Activated CD4-positive, alpha-beta memory T cell treated with anti-CD3 and anti-CD28 coated beads, Interleukin-2, amount 10 ng/mL, durations not matched to agents 7 days and 5 days (primary cell): ENCODE measurements at places on chromosomes 12 and 14.
A peak's percentile ranks its signal among the peaks of the same experiment; 100 is the strongest.

DNA sequence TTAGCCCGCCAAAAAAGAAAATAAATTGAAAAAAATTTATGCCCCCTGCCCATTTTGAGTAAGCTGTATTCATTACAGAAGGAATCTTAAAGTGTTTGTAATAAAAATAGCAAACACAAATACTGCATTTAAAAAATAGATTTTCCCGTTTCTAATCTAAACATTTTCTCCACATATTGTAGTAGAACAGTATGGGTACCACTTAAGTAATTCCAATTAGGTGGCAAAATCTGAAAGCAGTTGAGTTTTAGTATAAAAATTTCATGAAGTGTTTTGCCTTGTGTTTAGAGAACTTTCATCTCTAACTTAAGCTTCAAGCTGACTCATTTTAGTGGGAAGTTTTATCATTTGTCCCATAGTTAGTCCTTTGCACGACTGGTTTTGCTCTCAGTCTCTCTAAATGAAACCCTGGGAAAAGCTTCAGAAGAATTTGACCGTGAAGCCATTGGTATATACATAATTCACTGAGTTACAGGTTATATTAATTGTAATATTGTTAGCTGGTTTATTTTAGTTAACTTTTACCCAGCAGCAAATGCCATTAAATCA lies 214.6 kb downstream of the ERC1 start:
- no peak for DNase-seq

- DNase-seq = no peak
Observed at GRCh38 chr12:80299976-80300375, 144.1 kb upstream of the PTPRQ start.

DNA sequence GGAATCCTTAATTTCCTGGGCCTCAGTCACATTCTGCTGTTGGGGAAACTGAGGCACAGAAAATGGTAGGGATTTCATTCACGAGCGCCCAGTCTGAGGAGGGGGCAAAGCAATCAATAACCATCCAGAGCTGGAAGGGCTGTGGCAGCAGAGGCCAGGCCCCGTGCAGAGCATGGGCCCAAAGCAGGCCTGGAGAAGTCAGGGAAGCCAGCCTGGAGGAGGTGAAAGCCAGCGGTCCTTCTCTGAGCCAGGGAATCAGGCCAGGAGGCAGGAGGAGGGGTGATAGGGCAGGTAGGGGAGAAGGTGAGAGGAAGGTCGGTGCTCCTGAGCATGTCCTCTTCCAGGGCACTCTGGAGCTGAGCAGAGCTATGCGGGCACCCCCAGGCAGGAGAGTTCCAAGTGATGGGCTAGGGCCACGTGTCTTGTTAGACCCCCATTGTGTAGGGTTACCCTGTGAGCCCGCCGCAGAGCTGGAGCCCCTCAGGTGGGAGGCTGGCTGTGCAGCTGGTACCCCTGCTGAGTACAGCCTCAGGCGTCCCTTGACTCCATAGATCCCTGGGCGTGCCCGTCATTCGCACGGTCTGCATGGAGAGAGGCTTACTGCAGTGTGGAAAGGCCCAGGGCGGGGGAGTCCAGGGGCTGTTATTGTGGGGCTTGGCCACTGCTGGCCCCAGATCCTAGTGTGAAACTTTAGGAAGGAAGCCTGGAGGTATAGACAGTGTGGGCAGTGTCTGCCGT lies 4.8 kb downstream of the TNFAIP2 start:
- DNase-seq = no peak

- DNase-seq = no peak
Observed at GRCh38 chr12:60251091-60251490, 655.3 kb downstream of the SLC16A7 start.

- DNase-seq = no peak
Observed at GRCh38 chr12:100868487-100868886, 73.9 kb downstream of the ANO4 start.

DNA sequence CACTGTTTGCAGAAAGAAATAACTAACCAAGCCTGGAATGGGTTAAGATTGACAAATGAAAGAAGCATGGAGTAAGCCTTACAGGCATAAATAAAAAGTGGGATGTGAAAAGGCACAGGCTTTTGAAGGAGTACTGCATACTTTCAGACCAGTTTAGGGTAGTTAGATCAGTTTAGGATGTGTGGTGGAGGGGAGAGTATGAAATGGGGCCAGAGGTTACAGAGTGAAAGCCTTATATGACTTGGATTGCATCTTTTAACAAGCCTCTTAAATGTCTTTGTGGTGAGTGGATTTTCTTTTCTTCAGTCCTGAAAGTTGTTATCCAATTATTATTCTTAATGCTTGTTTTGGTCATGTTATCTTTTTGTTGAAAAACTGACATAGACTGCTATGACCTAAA lies 52.2 kb upstream of the TRHDE start:
- DNase-seq = no peak

DNA sequence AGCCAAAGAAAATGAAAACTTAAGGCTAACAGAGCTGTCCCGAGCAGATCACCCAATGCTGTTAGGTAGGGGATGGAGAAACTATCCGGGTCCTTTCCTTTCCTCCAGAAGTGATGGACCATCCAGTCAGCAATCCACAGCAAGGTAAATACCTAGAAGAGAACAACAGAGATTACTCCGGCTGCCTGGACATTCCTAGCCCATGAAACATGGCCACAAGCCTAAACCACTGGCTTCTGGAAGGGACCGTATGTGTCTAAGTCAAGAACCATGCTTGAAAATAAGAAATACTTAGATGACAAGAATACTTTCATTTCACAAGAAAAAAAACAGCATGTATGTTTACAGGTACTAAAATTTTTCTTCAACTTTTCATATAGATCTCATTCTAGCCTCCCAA lies 152.9 kb downstream of the SLC41A2 start:
- no peak for DNase-seq

GRCh38 chr12:32788405-32788804 lies 32.7 kb upstream of the YARS2 start:
- no peak for DNase-seq

- no peak for DNase-seq
Observed at GRCh38 chr12:88298014-88298682, 156.0 kb downstream of the TMTC3 start.

- no peak for DNase-seq
Observed at GRCh38 chr12:92601176-92601575, 101.6 kb upstream of the PLEKHG7 start.

DNA sequence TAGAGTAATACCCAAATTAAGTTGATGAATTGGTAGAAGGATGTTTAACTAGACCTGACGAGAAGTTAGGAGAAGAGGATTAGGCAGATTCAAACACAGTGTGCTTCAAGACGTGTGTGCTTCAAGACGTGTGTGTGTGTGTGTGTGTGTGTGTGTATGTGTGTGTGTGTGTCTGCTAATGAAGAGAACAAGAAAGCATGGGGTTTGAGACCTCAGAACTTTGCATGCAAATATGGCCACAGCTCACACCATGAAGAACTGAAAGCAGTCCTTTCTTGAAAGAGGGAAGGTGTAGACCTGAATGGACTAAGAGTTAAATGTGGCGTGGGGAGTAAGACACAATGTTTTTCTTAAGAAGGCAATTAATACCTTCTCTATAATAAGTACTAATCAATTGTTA lies 32.5 kb upstream of the SSPN start:
- DNase-seq = no peak

DNA sequence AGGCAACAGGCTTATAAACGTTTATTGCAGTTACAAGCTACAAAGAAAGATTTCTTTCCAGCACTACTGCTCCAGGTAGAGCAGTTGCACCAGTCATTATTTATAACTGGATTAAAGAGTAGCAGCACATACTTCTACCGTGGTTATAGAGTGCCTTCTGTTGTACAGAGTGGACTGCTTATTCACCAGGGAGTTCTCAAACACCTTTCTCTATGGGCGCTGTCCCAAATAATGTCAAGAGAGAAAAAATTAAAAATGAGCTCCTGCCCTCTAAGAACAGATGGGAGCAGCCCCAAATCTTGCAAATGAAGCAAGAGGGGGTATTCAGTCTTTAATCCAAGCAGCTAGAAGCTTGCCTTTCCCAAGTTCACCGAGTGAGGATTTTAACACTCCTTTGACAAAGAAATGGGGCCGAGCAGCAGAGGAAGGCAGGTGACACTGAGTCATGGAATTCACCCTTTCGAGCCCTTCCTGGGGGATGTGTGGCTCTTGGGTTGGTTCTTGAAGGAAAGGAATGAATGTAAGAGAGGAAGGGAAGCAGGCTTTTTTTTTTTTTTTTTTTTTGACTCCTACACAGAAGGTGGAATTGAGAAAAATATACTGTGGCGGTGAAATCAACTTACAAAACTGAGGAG lies 181.2 kb downstream of the PRKCH start:
- DNase-seq = no peak

- DNase-seq = no peak
Observed at GRCh38 chr14:37060496-37061260, 111.7 kb downstream of the SLC25A21 start.

DNA sequence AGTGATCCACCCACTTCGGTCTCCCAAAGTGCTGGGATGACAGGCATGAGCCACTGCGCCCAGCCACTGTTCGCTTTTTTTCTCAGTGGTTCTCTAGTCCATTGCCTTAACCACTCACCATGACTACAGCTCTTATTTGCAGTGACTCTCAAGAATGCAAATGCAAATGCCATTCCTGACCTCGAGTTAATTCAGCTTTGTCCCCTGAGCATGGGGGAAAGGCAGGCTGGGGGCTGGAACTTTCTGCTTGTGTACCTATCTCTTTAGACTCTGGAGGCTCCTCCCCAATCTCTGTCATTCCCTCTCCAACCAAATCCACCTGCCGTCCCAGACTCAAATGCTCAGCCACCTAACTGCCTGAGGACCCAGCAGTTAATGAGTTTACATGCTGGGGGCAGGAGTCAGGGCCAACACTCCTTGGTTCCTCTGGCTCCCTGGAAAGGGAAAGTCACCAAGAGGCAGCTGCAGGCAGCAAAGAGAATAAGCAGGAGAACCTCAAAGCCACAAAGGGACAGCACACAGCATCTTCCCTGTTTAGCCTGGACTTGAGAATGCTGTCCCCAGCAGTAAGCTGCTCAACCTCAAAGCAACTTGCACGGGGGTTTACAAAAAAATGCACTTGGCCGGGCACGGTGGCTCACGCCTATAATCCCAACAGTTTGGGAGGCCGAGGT lies 5.3 kb upstream of the HNF1A start:
- no peak for DNase-seq

DNA sequence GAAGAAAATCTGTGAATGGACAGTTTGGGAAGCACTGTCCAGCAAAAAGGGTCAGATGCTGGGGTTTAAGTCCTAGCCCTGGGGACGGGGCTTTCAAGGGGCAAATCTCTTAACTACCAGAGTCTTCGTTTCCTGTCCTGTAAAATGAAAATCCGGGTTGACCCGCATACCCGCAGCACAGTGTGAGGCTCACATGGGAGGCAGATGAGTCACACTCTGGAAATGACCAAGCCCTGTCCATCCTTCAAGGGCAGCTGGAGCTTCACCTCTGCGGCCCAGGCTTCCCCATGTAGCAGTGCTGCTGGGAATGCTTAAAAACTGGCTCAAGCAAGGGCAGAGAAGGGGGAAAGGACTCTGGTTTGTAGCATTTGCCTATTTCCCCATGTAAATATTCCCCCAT lies 19.0 kb downstream of the FAM181A start:
- no peak for DNase-seq

GRCh38 chr14:54920052-54920451 lies 17.4 kb upstream of the GCH1 start:
- DNase-seq = no peak

DNA sequence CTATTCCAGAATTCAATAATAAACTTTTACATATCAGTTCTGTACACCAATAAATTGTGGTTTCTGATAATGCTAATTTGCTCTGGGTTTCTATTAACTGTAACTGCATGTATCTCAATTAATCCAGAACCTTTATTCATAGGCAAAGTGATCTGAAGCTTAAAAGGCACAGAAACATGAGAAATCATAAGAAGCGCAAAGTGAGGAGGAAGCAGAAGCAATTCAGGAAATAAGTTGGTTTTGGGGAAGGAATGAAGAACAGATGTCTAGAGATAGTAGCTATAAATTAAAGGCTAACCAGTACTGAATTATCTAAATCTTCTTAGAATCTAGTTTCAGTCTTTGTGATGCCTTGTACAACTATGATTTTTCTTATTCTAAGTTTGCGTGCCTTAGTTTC lies 24.6 kb downstream of the KERA start:
- DNase-seq = no peak

GRCh38 chr14:76375947-76376404 lies at the start of gene ESRRB:
ESRRB (plus strand) TSS chr14:76376137; CDS start chr14:76376402, 265 bp downstream.
- DNase-seq = no peak

- DNase-seq = no peak
Observed at GRCh38 chr12:116121453-116121871, 156.0 kb downstream of the MED13L start.

- DNase-seq = no peak
Observed at GRCh38 chr12:127599436-127599835, 667.5 kb upstream of the TMEM132C start.

- DNase-seq = no peak
Observed at GRCh38 chr14:52442166-52442565, 110.1 kb downstream of the TXNDC16 start.

DNA sequence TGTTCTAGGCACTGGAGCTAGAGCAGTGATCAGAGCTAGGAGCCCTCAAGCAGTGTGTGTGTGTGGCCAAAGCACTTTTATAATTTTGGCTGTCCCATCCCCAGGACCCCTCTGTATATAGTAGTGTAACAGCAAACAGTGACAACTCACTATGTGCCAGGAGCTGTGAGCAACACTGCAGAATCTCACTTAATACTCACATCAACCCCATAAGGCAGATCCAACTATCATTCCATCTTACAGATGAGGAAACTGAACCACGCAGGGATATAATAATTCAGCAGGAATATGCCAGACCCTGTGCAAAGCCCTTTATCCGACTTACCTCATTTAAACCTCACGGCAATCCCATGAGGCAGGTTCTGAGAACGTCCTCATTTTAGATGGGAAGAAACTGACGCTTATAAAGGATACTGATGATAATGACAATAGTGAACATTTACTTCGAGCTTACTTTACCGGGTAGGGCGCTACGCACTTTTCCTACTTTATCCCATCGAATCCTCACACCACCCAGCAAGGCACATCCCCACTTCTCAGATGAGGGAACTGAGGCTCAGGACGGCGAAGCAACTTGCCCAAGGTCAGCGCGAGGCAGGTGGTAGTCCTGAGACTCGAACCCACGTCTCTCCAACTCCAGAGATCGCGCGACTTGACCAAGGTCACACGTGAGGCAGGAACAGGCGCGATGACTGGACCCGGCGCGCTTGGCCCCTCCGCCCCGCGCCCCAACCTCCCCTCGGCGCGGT lies 687 bp downstream of the RAB35 start:
- peak; percentile 53 for DNase-seq

- no peak for DNase-seq
Observed at GRCh38 chr14:98799891-98800290, 472.1 kb downstream of the BCL11B start.

DNA sequence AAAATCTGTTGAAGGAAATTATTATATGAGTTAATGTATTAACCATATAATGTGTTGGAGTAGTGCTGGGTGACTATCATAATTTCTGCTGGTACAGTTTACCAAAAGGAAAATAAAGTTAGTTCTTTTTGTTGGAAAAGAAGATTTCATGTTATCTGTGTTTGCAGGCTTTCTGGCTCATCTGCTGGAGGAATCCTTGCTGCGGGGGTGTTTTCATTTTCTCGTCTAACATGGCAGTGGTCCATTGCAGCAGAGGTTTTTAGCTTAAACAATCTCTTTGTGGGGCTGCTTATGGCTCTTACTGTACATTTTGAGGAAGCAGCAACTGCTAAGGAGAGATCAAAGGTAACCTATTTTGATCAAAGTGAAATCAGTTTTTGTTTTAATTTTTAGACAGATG lies 24.1 kb downstream of the TMEM260 start:
- no peak for DNase-seq
